ENCODE measurements at places on chromosomes 11 and 22.

DNA sequence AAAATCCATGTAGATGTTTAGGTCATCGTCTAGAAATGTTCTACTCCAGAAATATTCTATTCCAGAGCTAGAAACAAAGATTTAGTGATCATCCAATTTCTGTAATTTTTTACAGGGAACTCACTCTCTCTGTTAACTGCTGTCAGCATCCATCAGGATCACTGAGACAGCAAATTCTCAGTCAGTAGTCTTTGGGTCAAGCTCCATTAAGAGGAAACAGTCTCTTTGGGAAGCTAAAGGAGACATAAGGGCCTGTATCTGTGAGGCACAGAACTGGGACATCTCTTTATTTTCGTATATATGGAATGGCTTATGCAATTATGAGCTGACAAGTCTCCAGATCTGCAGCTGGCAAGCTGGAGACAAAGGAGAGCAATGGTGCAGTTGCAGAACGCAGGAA, 48.3 kb downstream of the PIK3C2A start:
- no peak for DNase-seq

GRCh38 chr11:66070604-66071380, 720 bp downstream of the PACS1 start:
- no peak for DNase-seq

DNA sequence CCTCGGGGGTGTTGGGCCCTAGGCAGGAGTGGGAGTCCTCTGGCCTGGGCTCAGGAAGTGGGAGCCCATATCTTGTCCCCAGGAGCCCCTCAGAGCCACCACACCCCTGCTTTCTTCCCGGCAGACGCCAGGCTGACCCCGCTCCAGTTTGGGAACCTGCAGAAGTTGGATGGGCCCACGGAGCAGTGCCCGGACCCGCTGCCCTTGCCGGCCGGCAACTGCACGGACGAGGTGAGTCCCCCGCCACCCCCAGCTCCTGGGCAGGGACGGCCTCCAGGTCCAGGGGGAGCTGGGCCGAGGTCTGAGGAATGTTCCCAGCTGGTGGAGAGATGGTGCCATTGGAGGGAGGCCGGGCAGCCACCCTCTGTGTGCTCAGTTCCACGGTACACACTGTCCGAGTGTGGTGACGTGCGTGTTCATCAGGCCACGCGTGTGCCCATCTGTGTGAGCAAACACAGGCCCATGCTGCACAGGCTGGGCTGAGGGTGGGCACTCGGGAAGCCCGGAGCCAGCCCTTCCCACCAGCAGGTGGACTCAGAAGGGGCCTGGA, 4.8 kb downstream of the MUC5B start:
- no peak for DNase-seq

GRCh38 chr22:20573176-20573832, 65.9 kb downstream of the MED15 start:
- DNase-seq: no peak

Measured in hindlimb muscle (tissue), 1 donor.